ENCODE measurements at places on chromosomes 16 and 17.

- DNase-seq: no peak
These were observed 8.3 kb downstream of the ANKRD40CL start for GRCh38 chr17:50758989-50759544.

DNA sequence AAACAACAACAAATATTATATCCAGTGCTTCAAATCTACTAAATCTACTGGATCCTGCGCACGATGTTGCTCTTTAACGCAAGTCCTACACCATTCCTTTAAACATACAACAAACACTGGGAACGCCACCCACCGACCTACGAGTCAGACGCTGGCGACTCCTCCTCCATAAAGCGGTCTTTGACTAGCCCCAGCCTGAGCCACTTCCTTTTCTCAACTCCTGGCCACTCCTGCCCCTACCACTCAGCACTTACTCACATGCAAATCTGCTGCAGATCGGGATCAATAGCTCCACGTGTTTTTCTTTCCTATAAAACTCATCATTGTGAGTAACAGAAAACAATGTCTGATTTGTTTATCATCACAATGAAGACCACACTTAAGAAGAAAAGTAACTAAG, 32.8 kb upstream of the MNT start:
- DNase-seq: no peak

DNA sequence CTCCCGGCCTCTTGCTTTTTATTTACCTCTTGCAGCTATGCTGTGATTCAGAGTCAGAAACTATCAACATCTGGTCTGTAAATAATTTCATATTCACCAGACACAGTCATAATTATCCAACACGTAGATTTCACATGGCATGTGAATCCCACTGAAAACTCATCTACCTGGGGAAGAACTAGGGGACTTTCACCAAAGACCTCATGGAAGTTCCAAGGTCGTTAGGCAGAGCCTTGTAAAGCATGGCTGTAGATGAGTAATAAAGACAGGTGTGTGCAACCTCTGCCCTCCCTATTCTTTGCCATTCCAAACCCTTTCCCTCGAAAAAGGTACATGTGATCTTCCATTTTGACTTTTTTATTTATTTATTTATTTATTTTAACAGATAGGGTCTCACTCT, 1.9 kb upstream of the CHST5 start:
- DNase-seq: no peak

DNA sequence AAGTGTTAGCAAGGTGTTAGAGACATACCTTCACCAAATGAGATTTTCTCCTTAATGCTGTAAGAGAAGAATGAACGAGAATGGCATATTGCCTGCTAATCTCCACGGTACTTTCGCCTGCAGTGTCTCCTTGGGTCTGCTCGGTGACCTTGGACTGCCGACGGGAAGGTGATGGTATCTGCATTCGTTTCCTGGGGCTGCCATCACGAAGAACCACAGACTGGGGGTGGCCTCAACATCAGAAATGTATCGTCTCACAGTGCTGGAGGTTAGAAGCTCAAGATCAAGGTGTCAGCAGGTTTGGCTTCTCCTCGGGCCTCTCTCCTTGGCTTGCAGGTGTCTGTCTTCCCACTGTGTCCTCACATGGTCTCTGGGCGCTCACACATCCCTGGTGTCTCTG, 86.3 kb upstream of the TNRC6C start:
- DNase-seq: no peak

GRCh38 chr17:48294806-48295361, 135.1 kb downstream of the SKAP1 start:
- DNase-seq: no peak

DNA sequence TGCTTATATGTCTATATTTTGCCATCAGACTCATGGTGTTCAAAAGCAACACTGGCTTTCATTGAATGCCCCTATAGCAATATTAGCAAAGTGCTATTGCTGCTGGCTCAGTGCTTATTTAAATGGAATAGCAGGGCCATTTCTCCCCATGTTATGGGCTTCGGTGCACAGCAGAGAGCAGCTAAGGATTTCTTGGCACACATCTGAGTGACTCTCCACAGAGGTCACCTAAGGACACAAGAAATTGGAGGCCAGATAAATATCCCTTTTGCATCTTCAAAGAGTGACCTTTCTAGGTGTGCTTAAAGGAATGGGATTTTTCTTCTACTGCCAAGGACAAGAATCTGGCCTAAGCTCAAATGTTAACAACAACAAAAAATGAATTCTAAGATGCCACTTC, 751.8 kb downstream of the CDH11 start:
- DNase-seq: no peak

DNA sequence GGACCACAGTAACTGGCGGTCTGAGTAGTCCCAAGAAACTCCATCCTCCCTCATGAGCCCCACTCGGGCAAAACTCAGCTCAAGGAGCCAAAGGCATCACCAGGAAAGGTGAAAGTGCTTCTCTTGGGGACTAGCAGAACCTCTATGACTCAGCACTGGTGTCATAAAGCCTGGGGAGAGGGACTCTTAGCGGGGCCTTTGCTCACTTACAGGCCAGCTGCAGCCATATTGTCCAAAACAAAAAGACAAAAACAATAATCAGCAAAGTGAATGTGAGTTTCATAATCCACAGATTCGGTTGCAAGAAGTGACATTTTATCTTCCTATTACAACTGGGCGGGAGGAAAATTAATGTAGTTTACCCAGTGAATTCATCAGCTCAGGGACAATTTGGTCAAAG, at the start of gene TEKT5:
TSS of gene TEKT5 (minus strand) at position 101 of the 400 bp plus-strand sequence. CDS start at position 44, 57 bp downstream.
- DNase-seq: no peak

- no peak for DNase-seq
These were observed 5.7 kb upstream of the SDR42E1 start for GRCh38 chr16:82016964-82017363.

DNA sequence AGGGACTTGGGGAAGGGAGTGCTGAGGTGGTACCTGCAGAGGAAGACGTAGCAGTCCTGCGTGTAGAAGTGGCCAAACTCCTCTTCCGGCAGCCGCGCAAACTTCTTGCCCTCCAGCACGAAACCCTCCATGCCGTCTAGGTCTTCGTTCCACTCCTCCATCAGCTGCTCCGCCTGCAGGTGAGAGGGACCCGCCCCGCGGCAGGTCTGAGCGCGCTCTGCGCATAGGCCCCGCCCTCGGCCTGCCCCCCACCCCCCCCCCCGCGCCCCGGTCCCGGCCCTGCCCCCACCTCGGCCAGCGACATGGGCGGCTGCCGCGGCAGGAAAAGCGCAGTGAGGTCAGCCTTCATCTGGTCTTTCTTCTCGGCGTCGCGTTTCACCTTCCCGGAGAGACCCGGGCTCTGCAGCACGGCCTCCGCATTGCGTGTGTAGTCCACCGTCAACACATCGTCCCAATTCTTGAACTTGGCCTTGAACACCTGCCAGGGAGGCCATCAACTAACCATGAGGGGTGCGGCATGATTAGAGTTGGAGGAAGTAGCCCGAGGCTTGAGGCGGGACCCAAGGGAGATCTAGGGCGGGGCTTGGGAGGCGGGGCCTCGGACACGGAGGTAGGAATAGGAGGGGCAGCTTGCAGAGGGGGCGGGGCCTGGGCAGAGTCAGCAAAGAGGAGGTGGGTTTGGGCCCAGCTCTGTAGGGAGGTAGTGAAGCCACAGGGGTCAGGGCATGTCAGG, 11.5 kb downstream of the FLII start:
- no peak for DNase-seq
